CD4-positive, alpha-beta T cell treated with Interleukin-6 at 100 ng/mL for 8 hours (primary cell): ENCODE measurements at places on chromosomes 7 and 10.
A peak's percentile ranks its signal among the peaks of the same experiment; 100 is the strongest.

GRCh38 chr10:100997360-100998182, 2.0 kb upstream of the LZTS2 start:
- peak; percentile 61 for DNase-seq

DNA sequence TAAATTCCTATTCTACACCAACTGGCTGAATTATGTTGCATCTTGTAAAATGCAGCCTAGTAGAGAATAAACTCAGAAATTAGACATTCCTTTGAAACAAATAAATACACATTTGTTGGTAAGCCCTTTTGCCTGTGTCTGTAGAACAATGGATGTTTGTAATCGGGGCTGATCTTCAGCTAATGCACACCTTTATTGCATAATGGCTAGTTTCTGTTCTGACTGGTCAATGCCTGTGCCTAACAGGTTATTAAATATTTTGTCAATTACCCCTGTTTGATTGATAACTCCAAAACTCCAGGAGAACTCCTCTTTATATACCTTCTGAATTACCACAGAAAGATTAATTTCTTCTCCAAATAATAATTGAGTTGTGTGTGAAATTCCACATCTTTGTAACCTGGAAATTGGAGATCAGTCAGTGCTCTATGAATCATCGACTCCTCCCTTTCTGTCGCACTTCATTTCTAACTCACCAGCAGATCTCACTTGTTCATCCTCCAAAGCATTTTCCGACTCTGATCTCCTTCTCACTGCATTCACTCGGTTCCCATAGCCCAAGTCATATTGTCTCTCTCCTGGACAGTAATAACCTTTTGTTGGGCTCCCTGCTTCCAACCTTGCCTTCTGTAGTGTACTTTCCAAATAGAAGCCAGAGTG, 196.0 kb upstream of the FZD1 start:
- DNase-seq: no peak

DNA sequence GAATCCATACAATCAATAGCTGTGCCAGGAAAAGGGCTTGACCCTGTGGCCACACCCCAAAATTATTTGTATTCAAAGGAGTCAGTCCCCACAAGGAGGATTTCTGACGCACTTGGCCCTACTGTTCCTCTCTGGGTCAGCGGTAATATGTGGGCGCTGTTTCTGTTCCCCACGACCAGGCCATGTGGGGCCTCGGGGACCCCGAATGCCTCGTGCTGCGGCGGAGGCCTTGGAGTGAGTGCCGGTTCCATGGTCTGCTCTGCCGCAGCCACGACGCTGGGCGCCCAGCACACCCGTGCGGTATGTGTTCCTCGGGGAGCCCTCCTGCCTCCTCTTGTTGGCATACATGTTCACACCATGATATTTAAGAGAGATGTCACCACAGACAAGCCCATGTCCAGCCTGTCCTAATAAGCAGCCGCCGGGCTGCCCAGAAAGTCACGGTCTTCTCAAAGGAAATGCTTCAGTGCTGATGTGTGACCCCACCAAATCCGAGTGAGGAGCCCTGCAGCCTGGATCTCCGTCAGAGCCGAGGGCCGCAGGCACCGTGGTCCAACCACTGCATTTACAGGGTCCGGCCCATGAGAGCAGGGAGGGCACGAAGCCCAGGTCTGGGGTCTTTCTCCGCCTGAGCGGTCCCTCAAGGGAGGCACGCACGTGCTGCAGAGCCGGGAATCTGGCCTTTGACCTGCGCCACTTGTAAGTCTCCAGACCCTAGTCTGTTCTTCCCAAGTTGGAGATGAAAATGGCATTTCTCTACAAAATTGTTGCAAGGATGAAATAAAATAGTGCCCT, 36.0 kb downstream of the EN2 start:
- no peak for DNase-seq

GRCh38 chr10:9060314-9060713, 1005.8 kb downstream of the GATA3 start:
- DNase-seq: peak; percentile 3

GRCh38 chr10:75639736-75640135, 208.3 kb downstream of the LRMDA start:
- DNase-seq: no peak

DNA sequence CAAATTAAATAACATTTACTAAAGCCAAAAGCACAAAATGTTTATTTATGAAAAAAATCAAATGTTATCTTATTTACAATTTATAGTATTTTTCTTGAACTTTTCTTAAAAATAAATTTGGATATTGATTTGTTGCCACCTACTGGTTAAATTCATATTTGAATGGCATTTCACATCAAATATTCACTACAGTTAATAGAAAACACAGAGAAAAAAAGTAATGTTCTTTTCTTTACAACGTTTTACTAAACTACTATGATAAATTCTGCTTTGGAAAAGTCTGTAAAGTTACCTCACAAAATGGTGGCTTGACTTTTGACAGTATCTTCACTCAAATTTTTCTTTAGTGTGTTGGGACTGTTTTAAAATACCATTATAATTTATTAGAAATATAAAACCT, 52.7 kb downstream of the SRPK2 start:
- no peak for DNase-seq

- no peak for DNase-seq
These were observed 37.9 kb upstream of the TNS3 start for GRCh38 chr7:47619806-47620205.

- no peak for DNase-seq
These were observed 631.3 kb downstream of the PHTF2 start for GRCh38 chr7:78429878-78430277.

- DNase-seq: no peak
These were observed 393.3 kb upstream of the AUTS2 start for GRCh38 chr7:69204943-69205342.

DNA sequence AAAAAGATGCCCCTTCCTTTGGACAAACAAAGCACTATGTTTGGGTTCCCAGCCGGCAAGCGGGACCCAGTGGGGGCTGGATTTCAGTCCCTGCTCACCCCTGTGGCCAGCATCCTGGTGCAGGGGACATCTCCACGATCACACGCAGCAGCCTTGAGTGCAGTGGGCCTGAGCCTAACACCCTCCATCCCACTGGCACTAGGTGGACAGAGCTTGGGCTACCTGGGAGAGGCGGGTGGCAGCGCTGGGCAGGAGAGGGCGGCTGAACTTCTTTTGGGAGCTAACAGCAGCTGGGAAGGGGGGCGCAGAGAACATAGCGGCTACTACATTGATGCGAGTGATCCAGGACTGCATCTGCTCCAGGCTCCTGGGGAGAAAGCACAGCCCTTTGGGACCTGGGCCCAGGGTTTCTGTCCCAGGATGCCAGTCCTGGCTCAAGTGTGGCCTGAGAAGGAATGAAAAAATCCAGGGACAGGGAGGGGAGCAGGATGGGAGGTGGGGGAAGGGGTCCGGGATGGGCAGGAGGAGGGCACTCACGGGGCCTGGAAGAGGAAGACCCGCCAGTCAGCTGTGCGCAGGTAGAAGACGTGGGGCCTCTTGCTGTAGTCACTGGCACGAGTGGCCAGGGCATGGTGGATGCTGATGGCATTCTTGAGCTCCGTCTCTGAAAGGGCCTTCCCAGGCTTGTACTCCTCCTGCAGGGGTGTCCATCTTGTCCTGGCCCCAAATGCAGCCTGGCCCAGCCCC, 9.0 kb downstream of the NFKB2 start:
- no peak for DNase-seq

DNA sequence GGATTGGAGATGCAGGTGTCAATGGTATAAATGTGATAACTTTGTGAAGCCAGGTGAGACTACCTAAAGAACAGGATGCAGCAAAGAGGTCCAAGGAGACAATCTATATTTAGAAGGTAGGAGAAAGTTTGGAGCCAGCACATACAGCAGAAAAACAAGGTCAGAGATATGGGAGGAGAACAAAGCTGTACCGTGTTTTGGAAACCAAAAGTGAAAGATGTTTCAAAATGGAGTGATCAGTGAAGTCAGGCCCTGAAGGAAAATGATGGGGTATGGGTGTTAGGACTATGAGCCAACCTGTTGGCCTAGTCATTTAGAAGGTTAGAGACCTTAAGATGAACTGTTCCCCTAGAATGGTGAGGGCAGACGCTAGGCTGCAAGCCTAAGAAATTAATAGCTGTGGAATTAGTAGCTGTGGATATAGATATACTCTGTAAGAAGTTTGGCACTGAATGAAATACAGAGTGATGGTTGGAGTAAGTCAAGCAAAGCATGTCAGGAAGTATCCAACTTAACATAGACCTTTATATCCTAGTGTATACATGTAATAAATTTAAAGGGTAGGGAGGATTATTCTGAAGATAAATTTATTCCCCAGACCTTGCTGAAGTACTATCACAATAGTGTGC, 149.8 kb upstream of the WNT16 start:
- no peak for DNase-seq

DNA sequence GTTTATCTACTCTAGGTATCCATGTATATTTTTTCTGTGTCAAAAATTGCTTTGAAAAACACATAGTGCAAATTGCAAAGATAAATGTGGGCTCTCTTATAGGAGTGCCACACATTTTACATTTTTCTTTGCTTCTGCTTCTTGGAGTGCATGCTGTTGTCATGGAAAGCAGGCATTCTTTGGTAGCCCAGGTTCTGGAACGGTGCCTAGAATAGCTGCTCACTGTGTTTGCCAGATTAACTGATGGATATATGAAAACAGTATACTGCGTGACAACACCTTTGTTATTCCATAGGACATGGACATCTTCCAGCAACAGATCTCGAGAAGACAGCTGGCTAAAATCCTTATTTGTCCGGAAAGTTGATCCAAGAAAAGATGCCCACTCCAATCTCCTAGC, 13.4 kb downstream of the NIPSNAP2 start:
- no peak for DNase-seq

- DNase-seq: no peak
These were observed 12.2 kb upstream of the HNRNPF start for GRCh38 chr10:43421201-43421507.

DNA sequence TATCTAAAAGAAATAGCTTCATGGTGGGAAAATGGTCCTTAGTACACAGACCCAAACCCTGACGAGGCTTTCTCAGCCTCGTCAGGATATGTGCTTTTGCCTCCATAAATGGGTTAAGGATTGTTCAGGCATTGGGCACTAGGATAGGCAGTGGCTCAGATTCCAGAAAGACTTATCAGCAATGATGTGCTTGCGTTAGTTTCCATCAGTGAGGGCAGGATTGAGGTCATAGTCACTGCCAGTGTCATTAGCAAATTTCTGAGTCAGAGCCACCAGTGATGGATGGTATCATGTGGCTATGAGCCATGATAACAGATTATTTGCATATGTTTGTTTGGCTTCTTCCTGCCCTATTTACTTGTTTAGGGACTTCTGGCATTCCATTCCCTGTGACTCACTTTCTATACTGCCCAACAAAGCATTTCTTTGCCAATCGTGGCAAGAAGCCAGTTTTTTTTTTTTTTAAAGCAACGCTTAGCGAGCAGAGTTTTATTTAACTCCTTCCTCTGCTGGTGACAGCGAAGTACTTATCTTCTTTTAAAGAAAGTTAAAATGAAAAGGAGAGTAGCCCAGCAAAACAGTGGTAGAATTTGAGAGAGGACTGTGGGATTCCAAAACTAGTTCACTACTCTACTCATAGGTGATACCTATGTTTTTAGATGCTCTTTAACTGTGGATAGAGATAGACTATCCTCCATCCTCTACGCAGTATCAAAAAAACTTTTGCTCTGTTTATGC, 44.4 kb downstream of the MYPN start:
- DNase-seq: no peak

- DNase-seq: no peak
These were observed 29.2 kb downstream of the EXOC4 start for GRCh38 chr7:133282094-133282493.
